Activated naive CD8-positive, alpha-beta T cell treated with anti-CD3 and anti-CD28 coated beads, Interleukin-2, amount 10 ng/mL, durations not matched to agents 7 days and 5 days (primary cell): ENCODE measurements at places on chromosomes 13 and 19. TPM values are rescaled to one million over a fixed set of nuclear protein-coding genes. Genes with fewer than 3 reads are reported as not detected.

TUBB4A gene
- total RNA-seq: 8.7 TPM

CLDND2 gene
- total RNA-seq: 13.4 TPM

GAPDHS gene
- not detected for total RNA-seq

BRSK1 gene
- total RNA-seq: 9.0 TPM

SOX1 gene
- not detected for total RNA-seq

C19orf85 gene
- not detected for total RNA-seq
